Epithelial cell of esophagus (primary cell): ENCODE measurements at places on chromosomes 7 and 10.
A peak's percentile ranks its signal among the peaks of the same experiment; 100 is the strongest.

DNA sequence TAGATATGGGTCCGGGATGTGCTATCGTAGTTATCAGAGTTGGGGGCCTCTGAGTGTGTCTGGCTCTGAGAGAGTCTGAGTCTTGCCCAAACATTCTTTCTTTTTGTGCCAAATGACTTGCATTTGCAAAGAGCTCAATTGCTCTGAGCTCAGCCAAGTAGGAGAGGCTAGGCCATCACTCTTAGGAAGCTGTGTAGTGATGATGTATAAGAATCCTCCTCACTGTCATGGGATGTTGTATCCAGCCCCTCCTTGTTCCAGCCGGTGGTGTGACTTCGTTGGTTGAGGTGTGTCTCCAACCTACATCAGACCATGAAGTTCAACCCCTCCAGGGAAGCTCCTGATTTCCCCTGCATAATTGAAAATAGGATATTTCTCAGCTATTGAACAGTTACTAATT is 97.5 kb upstream of the NPS start:
- DNase-seq, result no peak

- DNase-seq, result peak; percentile 73
Observed at GRCh38 chr7:142030294-142030693, 34.6 kb downstream of the MGAM start.

DNA sequence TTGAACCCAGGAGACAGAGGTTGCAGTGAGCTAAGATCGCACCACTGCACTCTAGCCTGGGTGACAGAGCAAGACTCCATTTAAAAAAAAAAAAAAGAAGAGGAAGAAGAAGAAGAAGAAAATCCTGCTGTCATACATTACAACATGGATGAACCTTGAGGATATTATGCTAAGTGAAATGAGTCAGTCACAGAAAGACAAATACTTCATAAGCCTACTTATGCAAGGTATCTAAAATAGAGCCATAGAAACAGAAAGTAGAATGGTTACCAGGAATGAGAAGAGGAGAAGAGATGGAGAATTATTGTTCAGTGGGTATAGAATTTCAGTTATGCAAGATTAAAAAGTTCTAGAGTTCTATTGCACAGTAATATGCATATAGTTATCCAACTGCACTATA is 466.5 kb downstream of the PLXNA4 start:
- peak; percentile 59 for DNase-seq

- DNase-seq, result no peak
Observed at GRCh38 chr7:87530126-87530525, 54.6 kb upstream of the ABCB4 start.

DNA sequence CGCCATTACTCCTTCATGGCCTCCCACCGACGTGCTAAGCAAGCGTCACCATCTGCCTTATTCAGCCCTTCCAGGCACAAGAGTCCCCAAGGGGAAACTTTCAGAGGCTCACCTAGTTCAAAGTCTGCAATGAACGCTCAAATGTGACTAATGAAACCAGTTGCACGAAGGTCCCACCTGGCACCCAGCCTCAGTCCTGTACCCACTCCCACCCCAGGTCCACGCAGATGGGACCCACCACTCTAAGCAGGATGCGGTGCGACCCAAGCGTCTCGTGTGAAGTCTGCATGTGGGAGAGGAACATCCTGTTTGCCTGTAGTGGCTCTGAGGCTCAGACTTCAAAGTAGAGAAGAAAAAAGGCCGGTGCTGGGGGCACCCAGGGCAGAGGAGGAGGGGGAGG is 40.3 kb downstream of the RGS10 start:
- DNase-seq, result no peak

- DNase-seq, result no peak
Observed at GRCh38 chr7:128865996-128866877, 3.6 kb downstream of the ATP6V1F start.

DNA sequence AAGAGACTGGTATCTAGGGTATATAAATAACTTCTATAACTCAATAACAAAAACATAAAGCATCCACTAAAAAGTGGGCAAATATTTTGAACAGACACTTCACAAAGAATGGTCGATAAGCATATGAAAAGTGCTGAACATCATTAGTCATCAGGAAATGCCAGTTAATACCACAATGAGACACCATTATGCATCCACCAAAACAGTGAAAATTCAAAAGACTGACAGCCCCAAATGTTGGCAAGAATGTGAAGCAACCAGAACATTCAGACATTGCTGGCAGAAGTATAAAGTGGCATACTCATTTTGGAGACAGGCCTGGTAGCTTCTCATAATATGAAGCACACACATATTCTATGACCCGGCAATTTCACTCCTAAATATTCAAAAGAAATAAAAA is 26.5 kb upstream of the GSAP start:
- peak; percentile 84 for DNase-seq

DNA sequence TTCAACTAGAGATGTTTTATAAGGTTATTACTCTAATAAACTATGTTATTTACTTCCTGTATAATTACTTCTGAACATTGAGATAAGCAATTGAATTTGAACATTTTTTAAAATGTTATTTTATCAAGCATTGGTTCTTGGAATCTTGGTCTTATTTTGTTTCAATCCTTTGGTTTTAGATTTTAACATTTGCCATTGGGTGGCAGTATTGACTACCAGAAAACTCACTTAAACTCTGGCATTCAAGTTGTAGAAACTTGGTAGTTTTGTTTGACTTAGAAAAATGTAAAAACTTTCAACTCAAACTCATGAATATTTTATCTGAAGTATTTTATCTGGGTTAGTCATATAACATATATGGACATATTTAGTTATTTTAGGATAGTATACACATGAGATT is 48.1 kb downstream of the ATRNL1 start:
- peak; percentile 13 for DNase-seq

- DNase-seq, result no peak
Observed at GRCh38 chr7:83799333-83799732, 150.4 kb upstream of the SEMA3E start.

- no peak for DNase-seq
Observed at GRCh38 chr10:110562348-110562747, 5.1 kb upstream of the SMC3 start.

DNA sequence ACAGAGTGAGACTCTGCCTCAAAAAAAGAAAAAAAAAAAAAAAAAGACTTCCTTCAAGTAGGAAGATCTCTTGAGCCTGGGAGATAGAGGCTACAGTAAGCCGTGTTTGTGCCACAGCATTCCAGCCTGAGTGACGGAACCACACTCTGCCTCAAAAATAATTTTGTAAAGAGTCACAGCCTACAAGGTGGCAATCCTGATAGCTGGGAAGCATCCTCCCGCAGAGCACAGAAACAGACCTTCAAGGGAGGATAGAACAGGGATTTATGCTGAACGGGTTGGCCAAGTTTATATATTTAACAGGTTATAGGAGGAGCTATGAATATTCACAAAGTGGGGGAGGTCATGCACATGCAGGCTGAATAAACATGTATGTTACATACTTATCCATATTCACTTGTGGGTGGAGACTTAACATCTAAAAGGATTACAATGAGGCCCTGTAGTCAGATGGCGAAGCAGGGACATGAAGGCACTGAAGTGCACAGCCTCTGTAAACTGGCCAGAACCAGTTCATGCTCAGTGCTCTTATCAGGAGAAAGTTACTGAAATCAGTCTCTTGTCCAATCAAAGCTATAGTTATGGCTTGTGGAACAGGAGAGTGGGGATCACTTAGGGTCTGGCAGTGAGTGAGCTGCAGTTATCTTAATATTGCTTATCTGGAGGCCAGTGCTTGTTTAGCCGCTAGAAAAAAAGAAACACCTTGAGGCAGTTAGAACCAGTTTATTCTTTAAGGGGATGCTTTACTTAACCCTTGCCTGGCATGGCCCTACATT is 6.8 kb downstream of the LMBR1 start:
- DNase-seq, result no peak

GRCh38 chr10:99540306-99540656 is 7.5 kb downstream of the NKX2-3 start:
- DNase-seq, result no peak

DNA sequence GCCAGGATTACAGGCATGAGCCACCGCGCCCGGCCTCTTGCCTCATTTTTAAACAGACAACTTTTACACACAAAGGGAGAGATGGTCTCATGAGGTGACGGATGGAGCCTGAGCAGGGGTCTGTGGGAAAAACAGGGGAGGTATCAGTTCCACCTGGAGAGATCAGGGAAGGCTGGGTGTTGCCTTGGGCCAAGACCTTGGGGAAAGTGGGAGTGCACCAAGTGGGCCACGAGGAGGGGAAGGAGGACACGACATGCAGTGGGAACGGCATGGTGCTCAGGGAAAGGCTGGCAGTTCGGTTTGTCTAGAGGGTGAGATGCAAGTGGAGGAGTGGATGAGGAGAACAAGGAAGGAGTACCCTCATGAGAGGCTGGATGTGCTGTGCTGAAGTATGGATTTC is 8.9 kb upstream of the ZNF777 start:
- no peak for DNase-seq

DNA sequence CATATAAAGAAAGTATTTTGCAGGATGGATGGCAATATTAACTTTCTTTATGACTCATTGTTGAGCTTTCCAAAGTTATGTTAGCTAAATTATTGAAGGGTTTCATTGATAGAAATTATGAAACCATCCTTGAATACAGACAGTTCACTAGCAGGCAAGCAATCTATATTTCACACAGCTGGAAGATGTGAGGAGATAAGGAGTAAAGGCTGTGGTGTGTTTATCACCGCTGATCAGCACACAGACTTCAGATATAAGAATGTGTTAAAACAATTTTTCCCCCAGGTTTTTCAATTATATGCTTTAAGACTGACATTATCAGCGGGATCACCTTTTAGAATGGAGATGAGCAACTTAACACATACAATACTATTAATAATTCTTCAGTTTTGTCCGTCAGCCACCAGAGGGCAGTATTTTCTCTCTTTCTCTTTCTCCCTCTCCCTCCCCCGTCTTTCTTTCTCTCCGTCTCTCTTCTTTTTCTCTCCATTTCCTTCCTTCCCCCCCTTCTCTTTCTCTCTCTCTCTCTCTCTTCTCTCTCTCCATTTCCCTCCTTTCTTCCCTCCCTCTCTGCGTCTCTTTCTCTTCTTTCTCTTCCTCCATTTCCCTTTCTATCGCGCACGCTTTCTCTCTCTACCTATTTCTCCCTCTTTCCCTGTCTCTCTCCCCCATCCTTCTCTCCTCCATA is 62.9 kb upstream of the FAM171A1 start:
- DNase-seq, result peak; percentile 60

GRCh38 chr7:44969049-44969700 is 9.6 kb downstream of the MYO1G start:
- no peak for DNase-seq

DNA sequence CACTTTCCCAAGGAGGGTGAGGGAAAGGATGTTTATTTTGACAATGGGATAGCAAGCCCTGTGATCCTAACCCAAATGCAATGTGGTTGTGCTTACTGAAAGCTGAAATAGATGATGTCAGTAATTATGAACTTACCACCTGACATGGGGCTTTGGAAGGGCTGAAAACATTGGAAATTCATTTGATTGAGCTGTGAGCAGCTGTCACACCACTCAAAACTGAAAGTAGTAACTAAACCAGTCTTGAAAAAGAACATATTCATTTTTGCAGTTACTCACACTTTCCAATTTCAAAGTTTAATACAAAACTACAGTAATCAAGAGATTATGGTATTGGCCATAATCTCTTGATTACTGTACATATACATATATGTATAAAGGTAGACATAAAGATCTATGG is 155.5 kb upstream of the HPS1 start:
- no peak for DNase-seq

DNA sequence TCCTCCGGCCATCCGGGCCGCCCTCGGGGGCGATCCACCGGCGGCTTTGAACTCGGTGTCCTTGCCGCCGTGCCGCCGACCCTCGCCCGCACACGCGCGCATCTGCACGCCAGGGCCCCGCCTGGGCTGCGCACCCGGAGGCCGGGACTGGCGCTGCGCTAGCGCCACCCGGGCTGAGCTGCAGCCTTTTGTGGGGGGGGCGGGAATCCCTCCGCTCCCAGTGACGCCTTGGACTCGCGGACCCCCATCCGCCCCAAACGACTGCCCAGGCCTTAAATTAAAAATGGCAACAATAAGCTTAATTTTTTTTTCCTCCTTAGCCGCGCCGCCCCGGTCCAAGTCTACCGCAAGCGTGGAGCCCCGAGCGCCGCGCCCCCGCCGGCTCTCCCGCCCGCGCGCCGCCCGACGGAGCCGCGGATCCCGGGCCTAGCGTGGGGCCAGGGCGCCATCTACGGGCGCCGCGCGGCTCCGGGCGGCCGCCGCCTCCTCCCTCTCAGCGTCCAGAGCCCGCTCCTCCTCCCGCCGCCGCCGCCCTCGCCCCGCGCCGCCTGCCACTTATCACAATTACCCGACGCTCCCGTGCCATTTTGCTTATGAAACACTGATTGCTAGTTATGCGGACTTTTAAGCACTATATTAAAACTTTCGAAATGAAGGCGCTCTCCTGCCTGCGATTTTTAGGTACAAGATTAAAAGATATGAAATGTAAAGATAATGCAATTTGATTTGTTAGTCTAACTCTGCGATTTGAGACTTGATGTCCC is 7.5 kb upstream of the EBF3 start:
- DNase-seq, result peak; percentile 56

- DNase-seq, result no peak
Observed at GRCh38 chr7:31647511-31647910, 39.5 kb upstream of the PPP1R17 start.

GRCh38 chr7:17152721-17153120 is 145.7 kb upstream of the AHR start:
- no peak for DNase-seq

GRCh38 chr7:92934096-92934495 is 97.7 kb upstream of the CDK6 start:
- peak; percentile 97 for DNase-seq

DNA sequence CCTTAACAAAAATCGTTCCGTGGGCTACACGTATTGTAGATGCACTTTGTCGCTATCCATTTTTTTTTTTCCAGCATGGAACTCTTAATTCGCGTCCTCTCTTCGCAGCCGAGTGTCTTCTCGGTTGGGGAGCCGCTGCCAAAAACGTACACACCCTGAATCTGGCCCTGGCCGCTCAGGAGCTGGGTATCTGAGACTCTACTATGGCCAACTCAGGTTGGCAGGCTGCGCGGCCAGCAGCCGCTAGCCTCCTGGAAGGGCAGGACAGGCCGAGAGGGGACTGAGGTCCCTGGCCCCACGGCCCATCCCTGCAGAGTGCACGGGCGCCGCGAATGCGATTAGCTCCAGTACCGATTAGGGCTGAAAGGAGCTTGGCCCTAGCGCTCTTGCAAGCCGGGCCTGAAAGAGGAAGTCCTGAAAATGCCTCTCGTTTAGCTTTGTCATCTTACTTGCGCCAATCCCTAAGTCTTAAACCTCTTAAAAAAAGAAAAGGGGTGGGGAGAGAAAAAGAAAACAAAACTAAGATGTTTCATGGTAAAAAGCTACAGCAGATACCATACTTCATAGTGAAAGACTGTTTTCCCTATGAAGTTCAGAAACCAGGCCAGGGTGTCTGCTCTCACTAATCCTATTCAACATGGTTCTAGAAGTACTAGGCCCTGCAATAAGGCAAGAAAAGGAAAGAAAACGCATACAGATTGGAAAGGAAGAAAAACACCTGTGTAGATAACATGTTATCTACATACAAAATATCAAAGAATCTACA is 113.2 kb upstream of the RHEB start:
- peak; percentile 29 for DNase-seq
